AG09319 (cell line): ENCODE measurements at places on chromosomes 6 and 20.

GRCh38 chr20:55540486-55540885 lies 464.8 kb downstream of the CBLN4 start:
- DNase-seq: no peak

DNA sequence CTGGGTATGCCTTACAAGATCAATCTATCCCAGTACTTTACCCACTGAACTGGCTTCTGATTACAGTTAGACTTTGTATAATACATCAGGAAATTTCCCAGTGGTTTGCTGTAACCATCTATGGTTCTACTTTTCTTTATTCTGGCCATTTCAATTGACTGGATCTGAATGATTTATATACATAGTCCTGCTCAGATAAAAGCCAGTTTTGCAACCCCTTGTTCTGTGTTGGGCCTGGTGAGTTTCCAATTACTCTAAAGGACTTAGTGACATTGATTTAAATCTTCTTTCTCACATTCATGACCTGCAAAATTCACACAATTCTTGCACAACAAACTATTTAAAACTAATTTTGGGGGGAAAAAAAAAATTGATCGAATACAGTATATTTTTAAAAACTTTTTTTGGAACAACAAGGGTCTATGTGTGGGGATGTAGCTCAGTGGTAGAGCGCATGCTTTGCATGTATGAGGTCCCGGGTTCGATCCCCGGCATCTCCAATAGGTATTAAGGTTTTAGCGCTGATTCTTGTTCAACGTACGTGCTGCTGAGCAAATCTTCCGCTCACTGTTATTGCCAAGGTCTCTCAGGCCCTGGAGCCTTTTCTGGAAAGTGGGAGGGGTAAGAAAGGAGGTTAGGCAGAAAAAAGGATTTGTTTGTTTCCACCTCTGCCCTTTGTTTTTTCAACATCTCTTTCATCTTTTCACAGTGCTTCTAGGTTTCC lies 117.5 kb downstream of the GPX5 start:
- peak; percentile 46 for DNase-seq

- DNase-seq: no peak
Observed at GRCh38 chr6:103062136-103062535, 1668.6 kb downstream of the GRIK2 start.

DNA sequence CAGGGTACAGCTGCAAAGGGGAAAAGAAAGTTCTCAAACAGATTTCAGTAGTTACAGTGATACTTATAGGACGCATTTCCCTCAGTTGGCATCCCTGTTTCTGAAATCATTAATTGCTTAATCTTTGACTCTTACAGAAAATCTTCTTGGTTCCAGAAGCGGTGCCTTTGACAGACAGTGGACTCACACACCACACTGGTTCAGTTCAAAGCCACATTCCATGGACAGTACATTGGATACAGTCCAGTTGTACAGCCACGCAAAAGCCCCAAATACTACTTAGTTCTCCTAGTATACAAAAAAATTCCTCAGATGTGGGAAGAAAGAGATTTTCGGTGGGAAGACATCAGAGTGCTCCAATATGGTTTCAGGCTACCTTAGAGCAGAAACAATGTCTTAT lies 460.4 kb downstream of the PRKN start:
- DNase-seq: no peak

DNA sequence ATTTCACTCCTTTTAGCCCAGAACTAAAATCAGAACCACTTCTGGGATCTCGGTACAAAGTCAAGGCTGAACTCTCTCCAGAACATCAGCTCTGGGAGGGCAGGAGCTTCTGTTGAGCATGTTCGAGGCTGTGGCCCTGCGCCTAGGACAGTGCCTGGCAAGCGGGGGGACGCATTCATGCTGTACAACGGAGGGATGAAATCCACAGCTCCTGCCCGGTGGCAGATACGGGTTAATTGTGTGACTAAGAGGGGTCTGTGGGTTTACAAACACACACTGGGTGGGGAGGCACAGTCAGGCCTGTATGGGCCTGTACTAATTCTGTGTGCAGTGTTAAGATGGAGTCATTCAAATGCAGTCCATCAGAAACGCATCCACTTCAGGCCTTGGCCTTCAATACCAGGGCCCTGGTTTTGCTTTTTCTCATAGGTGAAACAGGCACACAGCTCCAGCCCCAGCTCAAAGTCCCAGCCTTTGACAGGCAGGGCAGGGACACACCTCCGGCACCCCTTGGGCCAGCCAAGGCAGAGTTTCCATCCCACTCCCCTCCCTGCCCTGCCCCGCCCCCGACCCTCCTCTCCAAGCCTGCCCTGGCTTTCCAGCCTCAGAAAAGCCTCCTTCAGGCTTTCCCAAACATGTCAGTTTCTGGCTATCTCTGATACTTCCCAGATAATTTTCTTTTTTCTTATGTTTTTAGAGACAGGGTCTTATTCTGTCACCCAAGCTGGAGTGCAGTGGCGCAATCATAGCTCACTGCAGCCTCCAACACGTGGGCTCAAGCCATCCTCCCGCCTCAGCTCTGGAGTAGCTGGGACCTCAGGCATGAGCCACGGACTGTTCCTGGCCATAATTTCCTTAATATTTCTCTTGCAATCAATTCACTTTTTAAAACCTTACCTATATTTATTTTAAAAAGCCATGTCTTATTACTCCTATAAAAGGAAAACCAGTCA lies 109.8 kb downstream of the SULF2 start:
- DNase-seq: no peak

GRCh38 chr6:122808121-122808885 lies 19.2 kb downstream of the SMPDL3A start:
- no peak for DNase-seq

- DNase-seq: no peak
Observed at GRCh38 chr20:17172836-17173516, 53.9 kb upstream of the PCSK2 start.

GRCh38 chr6:3661390-3661789 lies 90.1 kb downstream of the PXDC1 start:
- no peak for DNase-seq

- no peak for DNase-seq
Observed at GRCh38 chr6:11538052-11538818, 686 bp downstream of the TMEM170B start.

- peak; percentile 11 for DNase-seq
Observed at GRCh38 chr6:51959744-51960383, 127.5 kb downstream of the PKHD1 start.

GRCh38 chr6:123105561-123105960 lies 109.5 kb downstream of the CLVS2 start:
- no peak for DNase-seq

DNA sequence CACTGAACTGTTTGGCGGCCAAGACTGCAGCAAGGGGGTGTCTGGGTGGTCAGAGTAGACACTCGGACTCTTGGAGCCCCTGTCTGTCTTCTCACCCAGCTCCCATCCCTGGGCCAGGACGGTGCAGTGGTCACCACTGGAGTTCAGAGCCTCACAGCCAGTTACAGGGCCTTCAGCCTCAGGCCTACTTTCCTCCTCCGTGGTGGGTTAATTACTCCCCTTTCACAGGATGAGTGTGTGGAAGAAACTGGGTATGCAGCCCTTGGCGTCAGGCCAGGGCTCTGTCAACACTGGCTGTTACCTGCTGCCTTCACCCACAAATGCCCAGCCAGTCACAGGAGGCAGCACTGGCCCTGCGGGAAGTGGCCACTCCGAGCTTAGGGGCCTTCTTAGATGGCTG lies 1.8 kb upstream of the YTHDF1 start:
- DNase-seq: no peak

DNA sequence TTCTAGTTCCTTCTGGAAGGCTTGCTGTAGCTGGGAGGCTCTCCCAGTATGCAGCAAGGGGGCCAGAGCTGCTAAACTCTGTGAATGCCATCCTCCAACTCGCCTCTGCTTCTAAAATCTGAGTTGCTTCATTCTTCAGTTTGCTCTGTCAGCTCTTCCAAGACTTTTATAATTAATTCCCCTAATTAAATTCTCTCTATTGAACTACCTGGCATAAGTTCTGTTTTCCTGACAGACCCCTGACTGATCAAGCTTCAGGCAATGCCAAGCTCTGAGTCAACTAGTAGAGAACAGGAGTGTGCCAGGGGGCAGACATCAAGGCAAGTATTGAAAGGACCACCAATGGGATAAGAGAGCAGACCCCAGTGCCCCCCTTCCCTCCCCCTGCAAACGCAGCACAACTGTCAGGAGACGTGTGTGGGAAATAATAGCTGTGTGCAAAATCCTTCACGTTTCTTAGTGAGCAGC lies 109.3 kb upstream of the TAB2 start:
- DNase-seq: no peak

DNA sequence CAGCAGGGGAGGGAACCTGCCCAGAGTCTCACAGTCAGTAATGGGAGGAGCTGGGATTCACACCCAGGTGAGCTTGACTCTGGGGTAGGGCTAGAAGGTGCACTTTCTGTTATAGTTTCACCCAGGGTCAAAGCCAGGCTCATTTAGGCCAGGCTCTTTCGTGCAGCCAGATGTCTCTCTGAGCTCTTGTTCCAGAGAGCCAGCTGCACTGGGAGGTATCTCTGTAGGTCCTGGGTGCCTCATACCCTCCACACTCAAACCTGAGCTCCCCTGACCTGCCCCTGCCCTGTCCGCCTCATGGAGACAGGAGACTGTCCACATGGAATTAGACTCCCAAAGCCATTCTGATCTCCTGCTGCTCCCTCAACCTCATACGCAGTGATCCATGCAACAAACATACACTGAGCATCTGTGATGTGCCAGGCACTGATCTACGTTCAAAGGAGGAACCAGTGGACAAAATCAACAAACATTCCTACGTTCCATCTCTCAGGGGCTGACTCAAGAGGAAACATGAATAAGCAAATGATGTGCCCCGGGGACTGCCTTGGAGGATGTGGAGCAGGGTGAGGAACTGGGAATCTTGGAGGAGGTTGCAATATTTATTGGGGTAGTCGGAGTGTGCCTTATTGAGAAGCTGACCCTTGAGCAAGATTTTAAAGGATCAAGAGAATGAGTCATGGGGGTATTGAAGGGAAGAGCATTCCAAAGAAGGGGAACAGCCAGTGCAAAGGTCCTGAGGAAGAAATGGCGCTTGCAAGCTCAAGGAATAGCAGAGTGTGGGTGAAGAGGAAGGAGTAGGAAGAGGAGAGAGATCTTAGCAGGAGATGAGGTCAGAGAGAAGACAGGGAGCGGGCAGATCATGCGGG lies 71.3 kb upstream of the TOX2 start:
- DNase-seq: peak; percentile 76

DNA sequence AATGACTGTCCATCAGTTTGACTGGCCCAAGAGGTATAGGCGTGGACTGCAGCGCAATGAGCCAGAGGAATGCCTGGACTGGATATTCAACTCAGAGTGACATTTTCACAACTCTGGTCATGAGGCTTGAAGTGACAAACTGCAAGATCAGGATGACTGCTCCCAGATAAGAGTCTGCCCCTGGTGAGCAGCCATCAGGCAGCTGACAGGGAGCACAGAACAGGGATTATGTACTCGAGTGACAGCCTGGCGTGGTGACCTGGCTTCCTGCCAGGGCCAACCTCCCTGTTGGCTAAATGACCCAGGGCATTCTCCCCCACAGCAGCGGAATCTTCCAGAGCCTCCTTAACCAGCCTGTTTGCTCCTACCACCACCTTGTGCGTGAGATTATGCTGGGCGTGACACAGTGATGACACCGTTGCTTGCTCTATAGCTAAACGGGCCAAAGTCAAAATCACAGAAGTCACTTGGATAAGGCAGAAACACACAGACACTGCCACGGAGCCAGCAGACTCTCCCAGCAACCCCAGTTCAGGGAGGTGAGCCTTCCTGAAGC lies 209.1 kb upstream of the JARID2 start:
- DNase-seq: no peak

DNA sequence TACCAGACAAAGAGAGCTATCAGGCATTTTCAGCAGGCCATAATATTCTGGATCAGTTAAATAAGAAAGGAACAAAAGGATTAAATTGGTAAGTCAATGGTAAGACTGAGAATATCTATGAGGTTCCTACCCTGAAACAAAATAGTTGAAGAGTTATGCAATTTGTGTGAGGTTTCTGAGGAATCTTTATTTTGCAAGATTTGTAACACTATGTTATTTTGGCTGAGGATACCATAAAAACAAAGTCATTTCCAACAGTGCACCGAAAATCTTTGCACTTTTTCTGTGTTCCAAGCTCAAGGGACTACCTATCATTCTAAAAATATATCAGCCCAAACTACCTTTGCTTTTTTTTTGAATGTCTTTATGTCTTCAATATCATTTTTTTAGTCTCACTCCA lies 383.3 kb upstream of the CITED2 start:
- DNase-seq: no peak

- no peak for DNase-seq
Observed at GRCh38 chr6:43706788-43707187, 19.2 kb upstream of the MRPS18A start.

GRCh38 chr6:66751630-66752029 lies 1044.6 kb upstream of the EYS start:
- DNase-seq: no peak

GRCh38 chr6:137749696-137750211 lies 117.3 kb upstream of the TNFAIP3 start:
- DNase-seq: no peak

- DNase-seq: no peak
Observed at GRCh38 chr6:80437801-80438200, 331.3 kb downstream of the BCKDHB start.

DNA sequence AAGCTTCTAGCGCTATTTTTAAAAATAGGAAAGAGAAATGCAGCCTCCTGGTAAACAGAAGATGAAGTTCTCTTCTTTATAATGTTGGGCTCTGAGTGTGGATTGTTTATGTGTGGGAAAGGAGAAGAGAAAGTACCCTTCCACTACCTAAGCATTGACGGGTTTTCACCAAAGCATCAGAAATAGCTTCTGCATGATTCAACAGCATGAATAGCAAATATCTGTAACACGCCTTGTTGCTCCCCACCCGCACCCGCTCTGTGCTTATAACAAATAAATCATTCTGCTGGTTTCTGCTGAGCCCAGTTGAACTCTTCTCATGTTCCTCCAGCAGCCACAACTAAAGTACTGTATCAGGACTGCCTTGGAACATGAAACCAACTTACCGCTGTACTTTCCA lies 20.7 kb downstream of the TXLNB start:
- DNase-seq: no peak

- DNase-seq: no peak
Observed at GRCh38 chr6:154536255-154536654, 25.8 kb upstream of the CNKSR3 start.

- no peak for DNase-seq
Observed at GRCh38 chr20:1894951-1895673, at the start of gene SIRPA. Gene SIRPA (plus strand): TSS chr20:1895407. CDS start chr20:1895448, 41 bp downstream.

DNA sequence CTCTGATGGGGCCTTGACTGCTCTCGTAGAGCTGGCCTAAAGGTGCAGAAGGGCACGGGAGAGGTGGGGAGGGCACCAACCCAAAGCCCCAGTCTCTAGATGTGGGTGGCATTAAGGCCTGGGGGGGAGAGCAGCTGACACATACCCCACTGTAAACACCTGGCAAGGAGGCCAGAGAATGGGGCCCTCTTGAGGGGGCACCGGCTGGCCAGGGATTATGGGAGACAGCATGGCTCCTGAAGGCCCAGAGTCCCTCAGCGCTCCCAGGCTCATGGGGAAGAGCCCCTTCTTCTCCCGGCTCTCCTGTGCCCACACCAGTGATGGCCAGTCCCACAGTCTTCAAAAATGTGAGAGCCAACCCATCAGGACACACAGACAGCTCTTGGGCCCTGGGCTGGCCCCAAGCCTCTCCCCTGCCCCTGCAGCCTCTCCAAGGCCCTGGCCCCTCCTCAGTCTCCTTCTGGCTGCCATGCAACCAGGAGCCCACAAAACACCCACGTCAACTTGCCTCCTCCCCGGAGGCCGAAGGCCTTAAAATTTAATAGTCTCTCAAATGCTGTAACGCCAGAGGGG lies 58.2 kb upstream of the FOXP4 start:
- no peak for DNase-seq

GRCh38 chr6:141394565-141395051 lies 738.1 kb upstream of the GJE1 start:
- no peak for DNase-seq
